Upper lobe of right lung (tissue), 1 donor: ENCODE measurements at places on chromosomes 1 and 21.

- no peak for DNase-seq
These were observed 149.4 kb downstream of the ELAVL4 start for GRCh38 chr1:50257940-50258685.

DNA sequence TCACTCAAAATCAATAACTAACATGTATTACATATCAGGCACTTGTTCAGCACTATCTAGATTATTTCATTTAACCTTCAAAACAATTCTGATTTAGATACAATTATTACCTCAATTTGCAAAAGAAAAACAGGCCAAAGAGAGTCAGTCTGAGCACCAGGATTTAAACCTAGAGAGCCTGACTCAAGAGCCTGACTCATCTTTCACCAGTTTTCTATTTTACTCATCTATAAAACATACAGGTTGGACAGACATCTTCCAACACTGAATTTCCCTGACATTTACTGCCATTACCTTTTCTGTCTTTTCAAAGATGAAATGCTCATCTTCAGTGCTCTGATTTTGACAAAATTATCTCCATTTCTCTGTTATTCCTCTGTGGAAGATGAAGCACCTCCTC is 116.5 kb downstream of the MRPL39 start:
- no peak for DNase-seq

DNA sequence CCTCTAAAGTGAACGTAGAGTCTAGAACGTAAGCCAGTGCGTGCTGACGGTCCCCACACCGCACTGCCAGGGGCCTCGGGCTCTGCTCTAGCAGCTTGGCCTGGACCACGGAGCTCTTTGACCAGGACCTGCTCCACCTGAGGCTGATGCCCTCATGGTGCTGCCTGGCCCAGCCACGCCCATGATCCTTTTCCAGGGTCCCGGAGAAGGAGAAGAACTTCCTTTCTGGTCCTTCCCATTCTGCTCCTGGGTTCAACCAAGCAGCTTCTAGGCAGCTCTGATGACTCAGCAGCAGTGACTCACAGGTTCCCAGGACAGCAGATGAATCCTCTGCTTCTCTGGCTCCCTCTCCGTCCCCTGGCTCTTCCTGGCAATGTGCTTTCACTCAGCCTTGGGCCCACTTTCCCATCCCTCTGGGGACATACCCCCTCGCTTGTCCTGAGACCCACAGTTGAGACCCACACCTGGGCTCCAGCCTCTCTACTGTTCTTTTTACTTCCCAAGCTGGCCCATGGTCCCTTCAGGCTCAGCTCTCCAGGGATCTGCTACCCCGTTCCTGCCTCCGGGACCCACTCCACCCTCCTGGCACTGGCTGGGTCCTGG is 246.3 kb upstream of the RAB4A start:
- DNase-seq: no peak

GRCh38 chr21:31072533-31072932 is 34.3 kb upstream of the KRTAP19-8 start:
- no peak for DNase-seq

- no peak for DNase-seq
These were observed 4.3 kb upstream of the S100A8 start for GRCh38 chr1:153395136-153395685.

GRCh38 chr1:8061210-8061609 is 35.1 kb upstream of the ERRFI1 start:
- no peak for DNase-seq

DNA sequence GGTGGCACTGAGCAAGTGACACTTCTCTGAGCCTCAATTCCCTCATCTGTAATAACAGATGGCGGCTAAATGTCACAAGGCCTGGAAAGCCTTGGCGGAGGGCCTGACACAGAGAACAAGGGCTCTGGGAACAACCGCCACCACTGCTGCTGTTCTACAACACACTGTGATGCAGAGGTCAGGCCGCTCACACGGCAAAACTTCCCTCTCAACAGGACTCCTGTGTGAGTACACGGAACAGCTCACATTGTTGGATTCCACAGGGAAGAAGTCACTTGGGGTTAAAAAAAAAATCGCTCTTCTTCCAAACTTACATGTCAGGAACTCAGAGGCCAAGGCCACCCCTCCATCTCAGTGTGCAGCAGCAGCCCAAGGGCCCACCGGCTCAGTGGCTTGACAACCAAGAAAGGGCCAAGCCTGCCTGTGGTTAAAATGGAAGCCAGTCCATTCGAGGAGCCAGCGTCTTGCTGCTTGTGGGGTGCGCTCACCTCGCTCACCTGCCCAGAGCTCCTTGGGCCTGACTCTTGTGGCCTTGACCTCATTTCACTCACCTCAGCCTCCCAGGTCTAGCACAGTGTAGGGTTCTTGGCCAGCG is 101.1 kb downstream of the RAVER2 start:
- DNase-seq: no peak

- no peak for DNase-seq
These were observed 570 bp upstream of the PEX10 start for GRCh38 chr1:2412773-2413494.

DNA sequence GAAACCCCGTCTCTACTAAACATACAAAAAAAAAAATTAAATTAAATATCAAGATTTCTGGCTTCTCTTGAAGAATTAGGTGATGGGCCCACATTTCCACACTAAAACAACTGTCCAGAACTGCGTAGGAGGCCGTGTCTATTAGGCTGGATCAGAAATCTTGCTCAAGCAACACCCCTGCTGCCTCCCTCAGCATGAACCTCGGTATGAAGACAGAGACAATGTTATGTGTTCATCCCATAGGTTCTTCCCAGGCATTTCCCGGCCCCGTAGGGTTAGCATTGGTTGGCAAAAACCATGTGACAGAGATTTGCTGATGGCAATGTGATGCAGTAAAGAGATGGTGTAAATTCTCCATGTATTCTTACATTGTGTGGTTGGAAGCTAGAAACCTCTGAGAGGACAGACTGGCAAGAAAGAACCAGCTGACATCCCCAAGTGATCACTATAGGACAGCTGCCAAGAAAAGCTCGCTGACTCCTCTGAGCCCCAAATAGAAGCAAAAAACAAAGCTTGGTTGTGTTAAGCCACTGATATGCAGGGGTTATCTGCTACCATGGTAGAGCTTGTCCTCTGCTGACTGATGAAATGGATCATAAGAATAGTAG is 34.5 kb downstream of the EBNA1BP2 start:
- DNase-seq: no peak

- DNase-seq: no peak
These were observed 26.8 kb upstream of the ABCB10 start for GRCh38 chr1:229585338-229585737.

- DNase-seq: peak; percentile 69
These were observed 547 bp downstream of the FOXD2 start for GRCh38 chr1:47438165-47439016.

DNA sequence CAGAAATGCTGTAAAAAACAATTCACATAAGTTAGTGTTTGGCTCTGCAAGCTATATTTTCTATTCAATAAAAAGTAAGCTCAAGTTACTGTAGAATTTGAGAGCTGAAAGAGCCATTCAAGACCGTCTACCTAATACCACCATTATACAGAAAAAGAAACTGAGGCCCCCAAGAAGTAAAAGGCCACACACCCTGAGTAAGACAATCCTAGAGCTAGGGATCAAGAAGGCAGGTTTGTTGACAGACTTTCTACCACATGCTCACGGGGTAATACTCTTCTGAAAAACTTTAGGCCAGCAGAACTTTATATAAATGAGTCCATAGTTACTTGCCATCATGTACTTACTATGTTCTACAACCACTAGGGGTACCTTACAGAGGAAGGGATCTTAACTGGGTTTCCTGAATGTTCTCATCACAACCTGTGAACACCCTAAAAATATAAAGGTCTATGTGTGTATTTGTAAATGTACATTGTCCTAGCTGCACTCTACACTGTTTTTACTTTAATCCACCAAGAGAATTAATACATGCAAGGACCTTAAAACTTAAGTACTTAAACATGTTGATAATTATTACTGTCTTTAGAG is 2.7 kb downstream of the PSMG1 start:
- no peak for DNase-seq

DNA sequence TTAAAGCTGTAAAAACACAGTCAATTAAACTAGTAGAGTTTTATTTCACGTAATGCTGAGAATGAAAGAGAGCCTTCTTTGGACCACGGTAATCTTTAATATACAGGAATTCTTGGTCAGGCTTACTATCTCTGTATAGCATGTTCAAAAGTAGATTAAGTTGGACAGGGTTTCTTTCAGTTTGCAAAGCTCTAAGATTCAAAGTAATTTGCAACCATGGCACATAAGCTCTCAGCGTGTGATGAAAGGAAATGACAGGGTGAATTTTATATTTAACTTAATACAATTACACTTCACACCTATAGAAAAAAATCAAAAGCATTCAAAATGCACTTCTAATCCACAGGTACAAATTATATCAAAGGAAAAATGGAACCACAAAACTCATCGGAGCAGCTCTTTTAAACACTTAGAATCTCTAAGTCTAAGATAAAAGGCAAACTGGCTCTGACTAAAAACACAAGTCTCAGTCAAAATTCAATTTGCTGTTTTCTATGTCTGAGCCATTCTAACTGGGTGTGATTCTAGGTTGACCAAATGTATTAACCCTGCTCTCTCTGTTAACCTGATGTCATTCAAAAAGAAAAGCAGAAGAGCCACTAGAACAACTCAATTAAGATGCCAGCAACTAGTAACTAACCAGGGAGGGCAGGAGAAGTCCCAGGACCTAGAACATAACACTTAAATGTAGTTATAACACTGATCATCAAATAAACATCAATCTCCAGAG is 147.7 kb downstream of the RERE start:
- DNase-seq: no peak

- no peak for DNase-seq
These were observed at the start of gene CACNA1S for GRCh38 chr1:201112173-201112731. Gene CACNA1S (minus strand): TSS chr1:201112426. CDS start chr1:201112339, 87 bp downstream.

DNA sequence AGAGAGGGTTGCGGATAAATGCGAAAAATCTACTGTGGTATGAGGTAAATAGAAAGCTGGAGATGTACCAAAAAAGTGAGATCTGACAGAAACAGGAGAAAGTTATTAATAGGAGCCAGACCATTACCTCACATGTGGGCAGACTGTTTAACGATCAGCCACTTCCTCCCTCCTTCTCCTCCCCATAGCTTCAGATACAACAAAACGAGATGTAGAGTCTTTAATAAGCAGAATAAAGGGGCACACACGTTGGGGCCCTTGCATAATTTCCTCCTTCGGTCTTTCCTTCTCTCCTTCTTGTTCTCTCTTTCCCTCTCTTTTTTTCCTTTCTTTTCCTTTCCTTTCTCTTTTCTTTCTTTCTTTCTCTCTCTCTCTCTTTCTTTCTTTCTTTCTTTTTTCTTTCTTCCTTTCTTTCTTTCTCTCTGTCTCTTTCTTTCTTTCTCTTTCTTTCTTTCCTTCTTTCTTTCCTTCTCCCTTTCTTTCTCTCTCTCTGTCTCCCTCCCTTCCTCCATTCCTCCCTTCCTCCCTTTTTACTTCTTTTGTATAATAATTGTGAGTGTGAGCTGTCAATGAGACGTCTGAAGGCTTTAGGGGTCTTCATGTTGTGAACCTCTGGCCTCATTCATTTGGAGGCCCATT is 242.1 kb downstream of the GRIK1 start:
- DNase-seq: no peak

DNA sequence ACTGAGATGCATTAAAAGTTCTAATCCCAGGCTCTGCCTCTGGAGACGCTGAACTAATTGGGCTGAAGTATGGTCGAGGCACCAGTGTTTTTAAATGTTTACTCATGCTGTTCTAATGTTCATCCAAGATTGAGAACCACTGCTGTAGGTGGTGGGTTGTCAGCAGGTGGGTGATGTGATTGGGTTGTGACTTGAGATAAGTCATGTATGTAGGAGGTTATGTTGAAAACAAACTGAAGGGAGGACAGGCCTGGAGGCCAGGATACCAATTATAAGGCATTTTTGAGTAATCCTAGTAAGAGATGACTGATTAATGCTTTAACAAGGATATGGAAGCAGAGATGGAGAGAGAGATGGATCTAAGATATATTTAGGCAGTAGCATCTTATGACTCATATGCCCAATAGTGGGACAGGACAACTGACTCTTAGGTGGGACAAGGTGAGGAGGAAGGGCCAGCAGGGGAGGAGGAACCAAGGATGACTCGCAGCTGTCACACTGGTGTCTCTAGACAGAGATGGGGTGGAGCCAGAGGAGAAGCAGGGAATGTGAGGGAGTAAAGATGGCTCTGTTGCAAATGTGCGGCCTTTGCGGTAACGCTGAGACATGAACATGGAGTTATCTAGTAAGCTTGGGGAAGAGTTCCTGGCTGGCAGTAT is 29.3 kb downstream of the RAB4A start:
- no peak for DNase-seq

GRCh38 chr21:38853421-38853919 is 47.7 kb downstream of the ETS2 start:
- no peak for DNase-seq

GRCh38 chr1:56710646-56711045 is 65.5 kb downstream of the PRKAA2 start:
- DNase-seq: no peak

DNA sequence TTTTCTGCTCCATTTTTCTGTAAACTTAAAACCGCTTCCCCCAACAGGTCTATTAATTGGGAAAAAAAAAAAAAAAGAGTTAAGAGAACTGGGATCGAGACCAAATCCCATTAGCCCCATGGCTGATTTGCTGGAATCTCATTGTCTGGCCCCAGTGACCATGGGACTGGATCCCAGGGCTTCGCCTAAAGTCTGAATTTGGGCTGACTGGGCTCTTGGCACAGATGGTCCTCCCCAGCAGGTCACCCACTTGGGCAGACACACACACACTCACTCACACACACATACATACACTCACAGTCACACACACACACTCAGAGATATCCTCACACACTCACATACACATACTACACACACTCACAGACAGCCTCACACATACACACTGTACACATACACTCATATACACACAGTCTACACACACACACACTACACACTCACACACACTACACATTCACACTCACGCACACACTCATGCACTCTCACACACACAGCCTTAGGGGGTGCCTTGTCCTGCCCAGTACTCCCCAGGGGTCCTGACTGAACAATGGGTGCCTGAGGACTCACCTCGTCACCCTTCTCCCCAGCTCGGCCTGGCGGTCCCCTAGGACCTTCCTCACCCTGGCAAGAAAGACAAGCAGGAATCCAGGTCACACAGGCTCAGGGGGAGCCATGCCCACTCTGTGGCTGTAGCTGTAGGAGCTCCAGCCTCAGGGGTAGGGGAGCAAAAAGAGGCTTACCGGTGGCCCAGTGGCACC is 7.5 kb downstream of the COL9A2 start:
- DNase-seq: no peak

- DNase-seq: no peak
These were observed 3.0 kb downstream of the TNFRSF4 start for GRCh38 chr1:1210726-1211540.

- no peak for DNase-seq
These were observed 2.4 kb downstream of the COA6 start for GRCh38 chr1:234375672-234376071.

- DNase-seq: no peak
These were observed 22.5 kb upstream of the C1QA start for GRCh38 chr1:22613951-22614350.

- no peak for DNase-seq
These were observed 8.8 kb downstream of the TSEN15 start for GRCh38 chr1:184060316-184060715.

GRCh38 chr1:19240673-19241538 is 10.4 kb downstream of the EMC1 start:
- peak; percentile 77 for DNase-seq
